ENCODE measurements at places on chromosomes 7 and 10.

GRCh38 chr7:77208416-77208815, 8.8 kb upstream of the FGL2 start:
- no peak for DNase-seq

DNA sequence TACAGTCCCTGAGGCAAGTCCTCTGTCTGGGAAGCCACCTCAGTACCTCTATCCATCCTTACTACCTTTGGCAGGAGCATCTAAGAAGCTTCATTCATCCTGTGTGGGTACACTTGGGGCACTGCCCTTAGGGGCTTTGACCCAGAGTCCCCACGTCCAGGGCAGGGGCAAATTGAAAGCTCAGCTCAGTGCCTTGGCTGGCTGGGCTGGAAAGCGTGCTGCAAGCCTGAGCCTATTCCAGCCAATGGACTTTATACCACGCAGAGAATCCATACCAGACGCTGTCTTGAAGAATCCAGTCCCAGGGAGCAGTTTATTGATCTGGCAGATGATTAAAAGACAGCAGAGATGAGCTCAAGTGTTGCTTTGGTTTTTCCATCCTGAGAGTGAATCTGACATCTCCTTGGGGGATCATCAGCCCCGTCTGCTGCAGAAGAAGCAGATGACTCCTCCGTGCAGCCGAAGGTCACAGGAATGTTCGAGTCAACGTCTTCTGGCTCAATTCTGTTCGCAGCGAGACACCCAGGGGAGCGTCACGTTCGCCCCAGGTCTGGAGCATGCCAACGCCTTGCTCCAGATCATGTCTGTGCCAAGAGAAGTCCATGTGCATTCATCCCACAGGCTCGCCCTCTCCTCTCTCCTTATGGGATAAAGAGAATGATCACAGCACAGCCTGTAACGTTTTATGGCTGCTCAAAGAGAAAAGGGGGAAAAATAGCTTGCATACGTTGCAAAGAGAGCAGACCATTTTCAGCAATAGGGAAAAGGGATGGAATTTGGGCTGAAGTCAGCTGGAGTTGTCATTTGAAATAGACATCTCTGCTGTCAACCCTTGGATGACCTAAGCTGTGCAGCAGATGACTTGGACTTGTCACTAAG, 35.8 kb upstream of the LYZL1 start:
- no peak for DNase-seq

DNA sequence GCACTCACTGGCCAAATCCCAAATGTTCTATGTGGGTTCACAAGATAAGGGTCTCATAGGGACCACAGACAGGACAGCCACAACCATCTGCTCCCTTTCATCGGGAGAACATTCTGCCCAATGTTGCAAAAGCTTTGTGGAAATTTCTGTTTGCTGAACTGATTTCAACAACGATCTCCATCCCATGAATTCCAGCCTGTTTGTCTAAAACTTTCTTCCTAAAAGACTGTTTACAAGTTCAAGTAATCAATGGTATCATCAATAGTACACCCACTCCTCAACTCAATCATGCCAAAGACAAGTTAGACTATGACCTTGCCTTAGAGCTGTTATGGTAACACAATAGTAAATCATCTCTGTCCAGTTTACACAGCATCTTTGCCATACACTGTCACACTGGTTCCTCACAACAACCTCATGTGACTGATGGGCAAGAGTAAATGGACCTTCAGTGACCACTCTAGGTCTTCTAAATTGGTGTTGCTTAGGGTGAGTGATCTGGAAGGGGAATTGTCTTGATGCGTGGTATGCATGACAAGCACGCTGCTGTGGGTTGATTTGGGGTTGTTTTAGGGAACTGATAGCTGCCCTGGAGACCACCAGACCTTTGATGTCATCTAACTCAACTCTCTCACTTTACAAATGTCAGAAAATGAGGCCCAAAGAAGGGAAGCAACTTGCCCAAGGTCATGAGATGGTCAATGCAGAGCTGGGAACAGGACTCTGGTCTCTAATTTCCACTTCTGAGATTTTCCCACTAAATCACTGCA, 95.1 kb downstream of the PPP1R3C start:
- DNase-seq, result no peak

- no peak for DNase-seq
Observed at GRCh38 chr7:83060218-83060617, 102.5 kb downstream of the PCLO start.

DNA sequence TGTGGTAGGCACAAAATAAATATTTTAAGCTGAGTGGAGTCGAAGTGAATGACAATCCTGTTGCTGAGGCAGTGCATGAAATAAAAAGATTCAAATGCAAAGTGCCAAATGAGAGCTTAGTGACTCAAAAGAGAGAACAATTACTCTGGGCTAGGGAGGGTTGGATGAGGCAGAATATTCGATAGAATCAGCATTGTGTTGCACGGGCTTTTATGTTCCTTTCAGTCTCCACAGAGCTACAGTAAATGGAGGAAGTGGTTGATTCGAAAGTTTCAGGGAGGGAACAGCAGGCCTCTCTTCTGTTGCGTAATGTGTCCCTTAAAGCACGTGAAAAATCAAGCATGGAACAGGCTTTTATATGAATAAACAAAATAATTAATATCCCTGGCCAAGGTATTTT, 599.3 kb upstream of the CELF2 start:
- DNase-seq, result peak; percentile 11

GRCh38 chr10:92239151-92239599, 51.7 kb downstream of the CPEB3 start:
- no peak for DNase-seq

DNA sequence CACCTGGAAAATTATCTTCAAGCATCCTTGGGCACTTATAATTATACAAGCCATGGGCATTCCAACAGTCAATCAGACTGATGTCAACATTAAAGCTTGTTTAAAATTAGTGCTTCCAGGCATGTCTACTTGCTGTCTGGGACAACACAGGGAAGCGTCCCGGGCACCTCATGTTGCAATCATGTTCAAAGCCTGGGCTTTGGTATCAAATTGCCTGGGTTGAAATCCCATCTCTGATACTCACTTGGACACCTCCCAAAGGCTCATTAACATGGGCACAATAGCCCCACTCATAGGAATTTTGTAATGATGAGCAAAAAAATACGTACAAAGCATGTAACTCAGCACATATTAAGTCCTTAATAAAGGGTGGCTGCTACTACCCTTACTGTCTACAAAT, 14.4 kb downstream of the AIFM2 start:
- no peak for DNase-seq

DNA sequence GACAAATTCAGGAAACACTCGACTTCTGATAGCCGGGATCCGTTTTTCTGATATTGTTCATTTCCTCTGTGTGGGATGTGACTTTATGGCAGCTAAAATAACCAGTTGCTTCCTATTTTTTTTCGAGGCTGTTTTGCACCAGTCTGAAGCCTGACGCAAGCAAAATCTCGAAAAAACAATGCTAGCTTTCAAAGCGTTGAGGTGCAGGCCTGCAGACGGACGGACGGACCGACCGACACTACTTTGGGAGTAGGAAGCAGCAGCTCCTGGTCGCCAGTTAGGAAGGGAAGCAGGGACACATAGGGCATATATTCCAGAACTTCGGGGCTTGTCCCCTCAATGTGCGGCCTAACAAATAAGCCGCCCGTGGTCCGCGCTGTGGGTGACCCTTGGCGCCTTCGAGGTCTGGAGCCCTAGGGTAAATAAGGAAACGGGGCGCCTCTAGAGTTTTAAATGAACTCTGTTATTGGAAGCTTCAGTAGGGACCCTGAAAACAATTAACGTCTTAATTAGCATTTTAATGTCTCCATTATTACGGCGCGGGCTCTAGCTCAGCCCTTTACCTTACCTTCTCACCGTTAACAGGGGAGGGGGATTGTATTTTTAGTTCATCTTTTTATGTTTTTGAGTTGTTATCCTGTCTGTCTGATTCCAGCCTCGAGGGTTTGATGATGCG, 1.3 kb downstream of the HHEX start:
- DNase-seq, result no peak

GRCh38 chr10:74151879-74152722, 1.1 kb downstream of the ADK start:
- no peak for DNase-seq

DNA sequence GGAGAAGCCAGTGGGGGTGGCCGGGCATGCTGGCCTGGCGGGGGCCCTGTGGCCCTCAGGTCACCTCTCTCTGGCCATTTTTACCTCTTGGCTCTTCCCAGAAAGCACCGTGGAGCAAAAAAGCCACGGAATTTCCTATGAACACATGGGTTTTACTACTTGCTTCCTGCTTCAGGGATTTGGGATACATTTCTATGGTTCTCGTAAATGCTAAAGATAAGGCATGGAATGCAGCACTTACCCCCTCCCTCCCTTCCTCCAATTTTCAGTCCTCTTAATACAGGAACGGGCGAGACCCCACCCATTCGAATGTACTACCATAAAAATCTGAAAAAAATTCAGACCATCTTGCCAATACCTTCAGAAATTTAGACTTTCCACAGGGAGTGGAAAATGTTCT, 279.7 kb downstream of the ARHGAP12 start:
- no peak for DNase-seq

- DNase-seq, result peak; percentile 16
Observed at GRCh38 chr7:80135309-80136104, 876 bp downstream of the GNAI1 start.

DNA sequence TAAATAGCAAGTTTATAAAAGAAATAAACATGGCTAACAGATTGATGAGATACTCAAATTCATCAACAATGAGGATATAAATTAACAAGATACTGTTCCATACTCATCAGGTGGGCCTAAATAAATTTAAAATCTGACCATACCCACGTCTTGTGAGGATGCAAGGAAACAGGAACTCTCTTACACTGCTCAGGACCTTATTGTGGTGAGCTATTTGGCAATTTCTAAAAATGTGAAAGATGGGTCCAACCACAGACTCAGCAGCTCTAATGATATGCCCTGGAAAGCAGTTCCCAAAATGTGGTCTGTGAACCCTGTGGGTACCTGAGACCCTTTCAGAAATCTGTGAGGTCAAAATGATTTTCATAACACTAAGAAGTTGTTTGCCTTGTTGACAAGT, 21.5 kb downstream of the RPP38 start:
- no peak for DNase-seq
